ENCODE measurements at places on chromosomes 4 and X.

DNA sequence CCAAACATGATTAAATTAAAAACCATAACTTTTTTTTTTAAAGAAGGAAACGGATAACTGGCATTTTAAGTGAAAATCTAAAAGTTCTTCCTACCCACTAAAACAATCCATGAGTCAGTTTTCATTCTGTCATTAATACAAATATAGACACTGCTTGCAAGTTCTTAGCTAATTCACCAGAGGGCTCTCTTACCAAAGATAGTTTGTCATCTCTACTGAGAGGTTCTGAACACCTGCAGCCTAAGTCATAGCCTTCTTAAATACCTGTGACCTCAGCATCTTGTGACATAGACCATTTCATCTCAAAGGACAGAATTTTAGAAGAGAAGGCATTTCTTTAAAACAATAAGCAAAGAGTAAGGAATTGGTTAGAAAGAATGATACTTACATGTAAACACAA lies 65.3 kb upstream of the FAM120C start:
- DNase-seq = no peak

GRCh38 chr4:54446581-54446980 lies 211.2 kb upstream of the KIT start:
- DNase-seq = no peak

DNA sequence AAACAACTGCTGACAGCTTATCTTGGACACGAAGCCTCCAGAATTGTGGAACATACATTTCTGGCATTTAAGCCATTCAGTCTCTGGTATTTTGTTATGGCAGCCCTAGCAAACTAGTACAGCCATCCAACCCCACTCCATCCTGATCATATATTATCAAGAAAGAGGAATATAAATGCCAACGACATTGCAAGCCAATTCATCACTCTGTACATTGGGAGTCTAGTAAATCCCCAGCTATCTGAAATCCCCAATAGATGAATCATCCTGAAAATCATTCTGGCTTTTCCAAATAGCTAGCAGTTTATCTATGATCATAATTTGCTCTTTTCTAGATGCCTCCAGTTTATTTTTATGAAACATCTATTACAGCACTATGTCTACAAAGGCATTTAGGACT lies 41.1 kb downstream of the FRMD7 start:
- no peak for DNase-seq

- no peak for DNase-seq
Observed at GRCh38 chr4:7135389-7135746, 57.0 kb upstream of the SORCS2 start.

- DNase-seq = no peak
Observed at GRCh38 chrX:9379697-9380551, 84.9 kb upstream of the TBL1X start.

All from activated CD4-positive, alpha-beta T cell treated with anti-CD3 and anti-CD28 coated beads, Interleukin-2, amount 50 U/mL, for 48 hours (primary cell).